Suprapubic skin (tissue), 4 donors: ENCODE measurements at places on chromosomes 16 and 17.

DNA sequence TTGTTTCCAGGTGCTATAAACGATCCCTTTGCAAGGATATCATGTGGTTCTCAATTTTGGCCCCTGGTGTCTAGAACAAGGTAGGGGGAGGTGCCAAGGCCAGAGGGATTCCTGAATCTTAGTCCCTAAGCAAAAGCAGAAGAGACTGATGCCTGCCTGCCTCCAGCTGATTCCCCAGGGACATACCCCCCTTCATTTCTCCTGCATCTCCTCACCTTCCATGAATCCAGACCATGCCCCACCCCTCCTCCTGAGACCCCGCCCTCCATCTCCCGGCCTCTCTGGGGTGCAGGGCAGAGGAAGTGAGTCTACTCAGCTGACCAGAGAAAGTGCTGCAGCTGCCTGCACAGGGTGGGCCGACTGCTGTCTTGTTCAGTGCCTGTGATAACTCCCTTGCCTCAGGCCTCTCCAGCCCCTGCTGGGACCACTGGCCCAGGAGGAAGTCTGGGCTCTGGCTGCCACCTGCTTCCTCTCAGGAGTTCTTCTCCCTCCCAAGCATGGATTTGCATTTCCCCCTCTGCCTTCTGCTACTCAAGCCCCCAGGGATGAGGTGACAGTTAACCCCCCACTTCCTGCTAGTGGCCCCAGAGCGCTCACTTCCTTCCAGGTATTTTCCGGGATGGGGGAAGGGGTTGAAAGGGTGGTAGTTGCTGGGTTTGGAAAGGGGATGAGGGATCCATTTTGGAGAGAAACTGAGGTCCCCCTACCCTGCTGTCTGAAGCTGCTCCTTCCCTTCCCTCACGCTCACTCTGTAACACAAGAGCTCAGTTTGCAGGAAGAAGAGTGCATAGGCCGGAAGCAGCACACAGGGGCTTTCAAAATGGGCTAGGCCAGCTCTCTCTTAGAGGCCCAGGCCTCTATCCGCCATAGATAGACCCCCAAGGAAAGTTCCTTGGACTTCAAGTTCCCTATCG, 10.5 kb upstream of the TSPOAP1 start:
- peak; percentile 79 for DNase-seq

- DNase-seq = peak; percentile 48
Measured at GRCh38 chr16:2783581-2784357, 3.6 kb downstream of the PRSS33 start.

- DNase-seq = no peak
Measured at GRCh38 chr16:48024042-48024441, 131.8 kb downstream of the ABCC12 start.

DNA sequence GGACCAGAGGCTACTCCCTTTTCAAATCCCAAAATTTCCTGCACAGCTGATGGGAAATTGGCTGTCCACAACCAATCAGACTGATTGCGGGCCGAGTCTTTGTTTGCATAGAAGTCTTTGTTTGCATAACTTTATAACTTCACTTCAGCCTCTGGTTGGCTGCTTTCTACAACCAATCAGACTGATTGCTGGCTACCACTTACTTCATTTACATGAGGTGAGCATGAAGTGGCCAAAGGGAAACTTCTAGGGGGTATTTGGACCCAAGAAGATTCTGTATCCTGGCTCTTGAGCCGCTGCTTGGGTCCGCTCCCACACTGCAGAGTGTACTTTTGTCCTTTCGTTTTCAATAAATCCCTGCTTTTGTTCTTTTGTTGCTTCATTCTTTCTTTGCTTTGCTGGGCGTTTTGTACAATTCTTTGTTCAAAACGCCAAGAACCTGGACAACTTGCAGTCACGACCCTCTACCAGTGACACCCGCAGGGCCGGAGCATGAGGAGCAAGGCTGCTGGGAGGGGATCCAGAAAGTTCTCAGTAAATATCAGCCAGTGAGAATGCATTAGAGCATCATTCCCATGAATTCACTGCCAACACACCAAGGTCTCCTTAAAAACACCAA, 67.5 kb downstream of the IQCK start:
- no peak for DNase-seq

DNA sequence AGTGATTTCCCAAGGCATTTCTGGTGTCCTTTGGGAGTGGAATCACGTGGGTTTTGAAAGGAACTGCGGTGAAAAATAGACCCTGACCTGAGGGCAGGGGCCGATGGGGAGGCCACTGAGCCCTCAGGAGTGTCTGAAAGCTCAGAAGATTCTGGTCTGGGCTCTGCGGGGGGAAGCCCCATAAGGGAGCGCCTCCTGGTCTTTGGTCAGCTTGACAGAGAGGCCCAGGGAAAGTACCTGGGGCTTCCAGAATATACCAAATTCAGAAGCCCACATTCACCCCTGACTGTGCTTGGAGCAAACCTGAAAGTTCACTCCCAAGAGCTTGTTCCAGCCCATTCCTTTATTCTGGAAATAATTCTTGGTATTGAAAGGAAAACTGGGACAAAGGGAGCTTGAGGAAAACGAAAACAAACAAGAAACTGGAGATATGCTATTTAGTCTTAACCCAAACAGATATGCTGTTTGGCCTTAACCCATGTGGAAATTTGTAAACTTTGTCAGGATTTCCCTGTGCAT, 23.2 kb upstream of the NAGLU start:
- DNase-seq = no peak

DNA sequence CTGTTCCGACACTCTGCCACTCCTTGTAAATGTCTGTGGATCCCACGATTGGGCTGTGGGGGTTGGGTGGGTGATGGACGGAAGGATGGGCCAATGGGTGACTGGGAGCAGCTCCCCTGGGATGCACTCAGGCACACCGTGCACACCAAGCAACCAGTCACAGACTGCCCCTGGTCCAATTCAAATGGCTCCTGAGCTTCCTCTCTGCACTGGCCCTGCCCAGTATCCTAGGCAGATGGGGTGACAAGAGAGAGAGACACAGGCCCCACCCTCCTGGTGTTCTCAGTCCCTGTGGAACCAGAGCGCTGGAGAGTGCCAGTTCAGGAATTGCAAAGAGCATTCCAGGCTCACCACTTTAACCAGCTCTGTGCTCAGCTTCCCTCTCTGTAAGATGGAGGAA, 32.8 kb downstream of the BEAN1 start:
- DNase-seq = no peak

DNA sequence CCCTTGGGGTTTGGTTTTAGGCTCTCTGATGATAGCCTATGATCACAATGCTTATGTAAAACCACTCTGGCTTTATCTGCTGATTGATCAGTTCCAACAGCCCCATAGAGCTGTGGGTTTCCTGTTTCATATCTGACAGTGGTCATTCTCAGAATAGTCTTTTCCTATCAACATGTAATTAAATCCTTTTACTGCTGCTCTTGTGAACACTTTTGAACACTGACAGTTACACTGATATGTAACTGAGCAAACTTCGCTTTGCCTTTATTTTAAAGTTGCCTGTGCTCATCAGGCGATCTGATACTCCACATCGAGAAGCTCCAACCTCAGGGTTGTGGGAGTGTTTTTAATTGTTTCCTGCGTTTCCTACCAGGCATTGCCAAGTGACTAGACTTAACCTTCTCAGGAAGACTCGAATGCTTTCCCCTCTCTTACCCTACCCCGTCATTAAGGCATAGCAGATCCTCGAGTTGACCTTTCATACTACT, 17.3 kb upstream of the CLEC18B start:
- no peak for DNase-seq

GRCh38 chr17:49688848-49689247, 11.0 kb upstream of the SPOP start:
- DNase-seq = no peak

- DNase-seq = no peak
Measured at GRCh38 chr17:81365148-81365600, 30.1 kb upstream of the BAHCC1 start.

DNA sequence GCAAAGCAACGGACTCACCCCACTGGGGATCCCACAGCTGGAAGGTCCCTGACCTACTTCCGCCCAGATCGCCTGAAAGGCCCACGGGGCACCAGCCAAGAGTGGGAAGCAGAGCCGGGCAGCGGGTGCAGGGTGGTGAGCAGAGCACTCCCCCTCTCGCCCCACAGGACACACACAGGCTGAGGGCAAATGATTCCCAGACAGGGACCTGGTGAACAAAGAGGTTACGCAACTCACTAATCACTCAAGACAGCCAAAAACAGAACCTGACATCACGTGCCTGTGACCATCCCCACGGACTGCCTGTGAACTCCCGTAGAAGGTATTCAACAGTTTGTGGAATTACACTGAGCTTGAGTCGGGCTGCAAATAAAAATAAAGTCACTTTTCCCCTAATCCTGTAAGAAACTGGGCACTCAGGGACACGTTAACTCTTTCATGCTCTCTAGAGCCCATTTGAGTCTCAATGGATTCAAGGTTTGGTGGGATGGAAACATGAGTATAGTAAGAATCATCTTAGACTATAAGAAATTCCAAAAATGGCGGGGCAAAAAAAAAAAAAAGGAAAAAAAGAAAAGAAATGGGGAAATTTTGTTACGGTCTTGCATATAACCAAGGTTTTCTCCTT, 396.1 kb downstream of the SOX9 start:
- no peak for DNase-seq

DNA sequence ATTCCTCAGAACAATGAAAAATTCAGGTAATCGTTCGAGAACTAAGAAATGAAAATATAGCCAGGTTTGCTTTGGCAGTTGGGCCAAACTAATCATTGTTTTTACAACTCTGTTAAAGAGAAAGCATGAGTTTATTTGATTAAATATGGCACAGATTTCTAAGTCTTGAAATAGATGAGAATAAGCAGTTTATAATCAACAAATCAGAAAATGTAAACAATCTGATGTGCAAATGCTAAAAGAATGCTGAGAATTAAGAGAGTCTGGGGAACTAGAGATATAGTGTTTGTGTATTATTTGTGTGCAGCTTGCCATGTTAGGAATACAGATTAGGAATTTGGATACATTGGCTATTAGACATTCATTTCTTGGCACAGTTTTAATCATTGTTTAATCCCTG, 212.5 kb downstream of the TANC2 start:
- DNase-seq = no peak

DNA sequence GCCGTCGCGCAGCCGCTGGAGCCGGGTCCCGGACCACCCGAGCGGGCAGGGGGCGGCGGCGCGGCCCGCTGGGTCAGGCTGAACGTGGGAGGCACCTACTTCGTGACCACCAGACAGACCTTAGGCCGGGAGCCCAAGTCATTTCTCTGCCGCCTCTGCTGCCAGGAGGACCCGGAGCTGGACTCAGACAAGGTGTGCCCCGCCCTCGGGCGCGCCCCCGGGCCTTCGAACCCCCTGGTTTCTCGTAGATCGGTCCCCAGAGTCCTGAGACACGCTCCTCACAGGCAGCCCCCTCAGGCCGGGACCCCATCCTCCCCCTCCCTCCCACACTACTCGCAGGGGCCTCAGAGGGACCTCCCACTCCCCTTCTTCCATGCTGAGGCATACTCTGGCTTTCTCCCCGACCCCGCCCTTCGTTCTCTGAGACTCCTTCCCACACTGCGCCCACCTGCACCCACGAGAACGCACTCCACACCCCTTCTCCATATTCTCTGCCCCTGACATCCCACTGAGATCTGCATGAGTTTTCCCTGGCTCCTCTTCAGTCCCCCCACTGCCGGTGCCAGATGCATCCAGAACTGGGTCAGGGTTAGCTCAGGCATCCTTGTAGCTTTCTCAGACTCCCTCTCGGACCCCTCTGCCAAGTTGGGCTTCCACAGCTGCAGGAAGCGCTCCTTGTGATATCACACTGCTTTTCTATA, 523 bp downstream of the KCTD2 start:
- peak; percentile 84 for DNase-seq

- DNase-seq = no peak
Measured at GRCh38 chr17:13265311-13265710, 247.5 kb upstream of the ELAC2 start.

- peak; percentile 64 for DNase-seq
Measured at GRCh38 chr16:50315346-50315997, 49.1 kb downstream of the ADCY7 start.

DNA sequence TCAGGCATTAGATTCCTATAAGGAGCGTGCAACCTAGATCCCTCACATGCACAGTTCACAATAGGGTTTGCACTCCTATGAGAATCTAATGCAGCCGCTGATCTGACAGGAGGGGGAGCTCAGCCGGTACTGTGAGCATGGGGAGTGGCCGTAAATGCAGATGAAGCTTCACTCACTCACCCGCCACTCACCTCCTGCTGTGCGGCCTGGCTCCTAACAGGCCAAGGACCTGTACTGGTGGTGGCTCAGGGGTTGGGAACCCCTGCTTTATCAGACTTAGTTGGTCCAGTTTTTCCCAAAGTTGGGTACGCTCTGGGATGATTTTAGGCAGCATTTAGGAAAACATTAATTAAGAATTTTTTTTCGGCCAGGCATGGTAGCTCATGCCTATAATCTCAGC, 103.8 kb downstream of the MARF1 start:
- no peak for DNase-seq

DNA sequence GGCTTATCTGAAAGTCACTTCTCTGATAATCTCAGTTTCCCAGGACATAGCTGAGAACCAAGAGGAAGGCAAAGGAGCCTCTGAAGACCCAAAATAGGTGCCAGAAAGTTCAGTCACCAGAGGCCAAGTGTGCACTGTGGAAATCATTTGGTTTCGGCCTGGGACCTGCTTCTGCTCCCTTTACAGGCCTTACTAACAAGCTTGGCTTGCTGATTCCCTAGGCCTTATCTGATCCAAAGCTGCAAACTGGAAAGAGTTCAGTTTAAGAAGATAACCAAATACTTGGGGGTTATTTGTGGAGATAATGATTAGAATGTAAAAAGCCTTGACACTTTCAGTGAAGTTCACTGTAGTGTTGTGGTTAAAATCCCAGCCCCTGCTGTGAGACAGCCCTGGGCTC, 17.0 kb downstream of the ITGA3 start:
- no peak for DNase-seq

DNA sequence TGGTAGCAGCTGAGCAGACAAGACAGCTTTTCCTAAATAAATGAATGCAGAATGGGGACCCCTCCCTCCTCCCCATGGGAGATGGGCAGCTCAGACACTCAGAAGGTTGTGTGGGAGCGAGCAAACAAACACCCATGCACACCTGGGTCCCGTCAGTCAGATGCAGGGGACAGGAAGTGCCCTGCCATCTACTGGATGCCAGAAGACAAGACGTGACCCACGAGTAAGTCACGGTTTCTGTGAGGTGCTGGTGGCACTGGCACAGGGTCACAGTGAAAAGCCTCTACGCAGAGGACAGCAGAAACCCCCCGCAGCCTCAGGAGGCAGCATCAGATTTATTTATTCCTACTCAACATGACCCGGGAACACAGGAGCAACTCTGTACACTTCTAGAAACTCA, 8.4 kb downstream of the HBQ1 start:
- DNase-seq = no peak

- DNase-seq = no peak
Measured at GRCh38 chr17:73969956-73970355, 233.5 kb upstream of the RPL38 start.

- DNase-seq = peak; percentile 80
Measured at GRCh38 chr16:3879258-3879886, 1.1 kb downstream of the CREBBP start.

GRCh38 chr17:34930283-34930682, 31.0 kb downstream of the CCT6B start:
- no peak for DNase-seq

- no peak for DNase-seq
Measured at GRCh38 chr17:45243750-45244149, 18.1 kb downstream of the SPATA32 start.
